SK-MEL-5 (cell line): ENCODE measurements at places on chromosomes 2 and 18. TPM values are rescaled to one million over a fixed set of nuclear protein-coding genes. Genes with fewer than 3 reads are reported as not detected.

Gene SETBP1
- 1.7 and 2.3 TPM in 2 replicates for total RNA-seq

Gene TFPI
- 15.3 and 20.5 TPM in 2 replicates for total RNA-seq

Gene TMEM163
- total RNA-seq, result 0.05 TPM in 1 of 2 replicates, not detected in the other

Gene MORN2
- 39.3 and 40.4 TPM in 2 replicates for total RNA-seq

Gene UGT1A3
- not detected in 2 replicates for total RNA-seq

Gene C2orf78
- not detected in 2 replicates for total RNA-seq

Gene FSIP2
- total RNA-seq, result not detected in 2 replicates

Gene RAB6C
- total RNA-seq, result not detected in 2 replicates

Gene TMEM17
- 8.0 and 9.3 TPM in 2 replicates for total RNA-seq

Gene LOXHD1
- not detected in 2 replicates for total RNA-seq

Gene CXCR1
- total RNA-seq, result not detected in 2 replicates

Gene ATP9B
- 6.7 and 6.8 TPM in 2 replicates for total RNA-seq

Gene MYO7B
- not detected in 2 replicates for total RNA-seq

Gene IL1RL2
- not detected in 2 replicates for total RNA-seq

Gene TMEM247
- total RNA-seq, result not detected in 2 replicates

Gene GMCL1
- total RNA-seq, result 7.2 and 7.9 TPM in 2 replicates

Gene SMAD4
- 84.6 and 95.2 TPM in 2 replicates for total RNA-seq
